HCEC 1CT (cell line): ENCODE measurements at places on chromosomes 16 and 17.

DNA sequence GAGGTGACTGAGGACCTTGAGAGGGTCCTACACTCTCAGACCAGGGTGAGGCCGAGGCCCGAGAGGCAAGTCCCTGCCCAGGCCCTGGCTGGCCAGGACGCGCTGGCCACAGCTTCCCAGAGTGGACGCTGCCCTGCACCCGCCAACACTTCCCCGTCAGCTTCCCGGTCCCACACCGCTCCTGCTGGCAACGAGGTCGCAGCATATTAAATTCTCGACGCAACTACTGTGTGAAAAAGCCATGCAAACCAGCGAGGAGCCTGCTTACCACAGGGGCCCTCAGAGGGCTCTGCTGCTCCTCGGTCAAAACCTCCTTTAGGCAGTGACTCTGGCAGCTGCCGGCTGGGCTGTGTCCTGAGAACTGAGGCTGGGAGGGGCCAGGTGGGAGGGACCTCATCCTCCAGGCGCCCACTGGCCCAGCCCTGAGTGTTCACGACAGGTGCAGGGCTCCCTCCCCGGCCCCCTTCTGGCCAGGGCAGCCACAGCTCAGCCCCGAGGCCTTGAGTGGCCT lies 2.1 kb upstream of the TEX19 start:
- no peak for DNase-seq

- peak; percentile 14 for DNase-seq
These were observed 5.2 kb downstream of the CISD3 start for GRCh38 chr17:38735161-38735997.

DNA sequence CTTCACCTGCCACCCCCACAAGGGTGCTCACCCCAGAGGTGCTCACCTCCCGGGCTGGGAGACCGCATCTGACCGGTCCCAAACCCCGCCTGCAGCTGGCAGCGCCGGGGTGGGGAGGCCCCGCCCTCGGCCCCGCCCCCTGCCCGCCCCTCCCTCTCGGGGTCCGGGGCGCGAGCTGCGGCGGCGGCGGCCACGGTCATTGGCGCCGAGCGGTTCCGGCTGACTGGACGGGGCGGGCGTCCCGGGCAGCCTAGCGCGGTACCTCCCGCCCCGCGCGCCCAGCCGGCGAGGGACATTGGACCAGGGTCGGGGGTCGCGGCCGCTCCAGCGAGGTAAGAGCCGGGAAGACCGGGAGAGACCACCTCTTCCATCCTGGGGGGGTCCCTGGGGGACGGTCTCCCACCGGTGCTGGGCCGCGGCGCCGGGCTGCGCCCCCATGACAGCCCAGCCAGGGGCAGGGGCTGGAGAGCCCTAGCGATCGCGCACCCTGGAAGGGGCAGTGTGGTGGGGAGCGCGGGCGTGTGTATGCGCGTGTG lies at the start of gene CACNG5:
Gene CACNG5, plus strand, starts transcription at position 199 of the 536 bp plus-strand sequence. CDS start 42,216 bp downstream, outside the sequence.
- no peak for DNase-seq

GRCh38 chr17:16506188-16506587 lies 14.2 kb upstream of the LRRC75A start:
- no peak for DNase-seq

- no peak for DNase-seq
These were observed 4.6 kb upstream of the NPIPB2 start for GRCh38 chr16:11946433-11946832.

DNA sequence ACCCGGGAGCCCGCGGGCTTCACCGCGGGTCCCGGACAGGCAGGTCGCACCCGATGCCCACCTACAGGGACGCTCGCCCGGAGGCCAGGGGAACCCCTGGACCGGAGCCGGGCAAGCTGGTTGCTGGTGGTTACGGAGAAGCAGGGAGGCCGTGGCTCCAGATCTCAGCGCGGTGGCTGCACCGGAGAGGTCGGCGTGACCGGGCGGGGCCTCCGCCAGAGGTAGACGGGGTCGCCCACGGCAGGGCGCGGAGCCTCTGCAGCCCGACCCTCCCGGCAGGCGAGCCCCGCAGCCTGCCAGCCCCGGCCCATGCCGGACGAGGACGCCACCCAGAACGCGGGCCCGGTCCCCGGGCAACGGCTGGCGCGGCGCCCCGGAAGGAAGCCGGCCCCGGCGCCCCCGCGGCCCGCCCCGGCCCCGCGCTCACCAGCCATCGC lies 341 bp downstream of the PCYT2 start:
- no peak for DNase-seq
